NCI-H2081 (cell line): ENCODE measurements at places on chromosomes 3 and 15.

- DNase-seq, result no peak
Observed at GRCh38 chr15:67843092-67843501, 3.3 kb upstream of the RNU6-1 start.

DNA sequence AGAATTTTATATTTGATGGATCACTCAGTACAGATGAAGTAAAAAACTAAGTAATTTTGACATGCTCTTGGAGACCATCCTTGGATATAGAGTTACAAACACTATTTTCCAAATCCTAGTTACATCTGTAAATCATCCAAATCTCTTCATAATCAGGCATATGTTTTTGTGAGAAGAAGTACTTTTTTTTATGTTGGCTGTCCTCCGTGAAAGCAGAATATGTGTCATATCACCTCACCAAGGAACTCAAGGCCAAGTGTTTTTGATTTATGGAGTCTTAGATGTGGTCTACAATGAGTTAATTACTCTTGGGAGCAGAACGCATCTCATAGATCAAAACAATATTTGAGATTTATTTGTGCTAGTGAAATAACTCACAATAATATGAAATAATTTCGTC is 416.5 kb upstream of the TGFBR2 start:
- no peak for DNase-seq

- no peak for DNase-seq
Observed at GRCh38 chr3:140085001-140085400, 150.0 kb downstream of the CLSTN2 start.

DNA sequence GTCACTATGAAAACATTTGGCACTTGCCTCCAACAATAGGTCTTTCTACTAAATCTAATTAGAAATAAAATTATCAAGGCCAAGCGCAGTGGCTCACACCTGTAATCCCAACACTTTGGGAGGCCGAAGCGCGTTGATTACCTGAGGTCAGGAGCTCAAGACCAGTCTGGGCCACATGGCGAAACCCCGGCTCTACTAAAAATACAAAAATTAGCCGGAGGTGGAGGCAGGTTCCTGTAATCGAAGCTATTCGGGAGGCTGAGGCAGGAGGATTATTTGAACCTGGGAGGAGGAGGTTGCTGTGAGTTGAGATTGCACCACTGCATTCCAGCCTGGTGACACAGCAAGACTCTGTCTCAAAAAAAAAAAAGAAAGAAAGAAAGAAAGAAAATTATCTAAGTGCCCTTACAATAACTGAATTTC is 1.6 kb upstream of the PLD1 start:
- DNase-seq, result no peak

- peak; percentile 32 for DNase-seq
Observed at GRCh38 chr3:100401674-100402041, 319 bp downstream of the LNP1 start.

- DNase-seq, result no peak
Observed at GRCh38 chr3:106366352-106366751, 497.5 kb upstream of the CBLB start.

GRCh38 chr3:131555456-131555855 is 52.7 kb upstream of the MRPL3 start:
- DNase-seq, result no peak

GRCh38 chr3:168707900-168708299 is 612.2 kb upstream of the GOLIM4 start:
- DNase-seq, result no peak

DNA sequence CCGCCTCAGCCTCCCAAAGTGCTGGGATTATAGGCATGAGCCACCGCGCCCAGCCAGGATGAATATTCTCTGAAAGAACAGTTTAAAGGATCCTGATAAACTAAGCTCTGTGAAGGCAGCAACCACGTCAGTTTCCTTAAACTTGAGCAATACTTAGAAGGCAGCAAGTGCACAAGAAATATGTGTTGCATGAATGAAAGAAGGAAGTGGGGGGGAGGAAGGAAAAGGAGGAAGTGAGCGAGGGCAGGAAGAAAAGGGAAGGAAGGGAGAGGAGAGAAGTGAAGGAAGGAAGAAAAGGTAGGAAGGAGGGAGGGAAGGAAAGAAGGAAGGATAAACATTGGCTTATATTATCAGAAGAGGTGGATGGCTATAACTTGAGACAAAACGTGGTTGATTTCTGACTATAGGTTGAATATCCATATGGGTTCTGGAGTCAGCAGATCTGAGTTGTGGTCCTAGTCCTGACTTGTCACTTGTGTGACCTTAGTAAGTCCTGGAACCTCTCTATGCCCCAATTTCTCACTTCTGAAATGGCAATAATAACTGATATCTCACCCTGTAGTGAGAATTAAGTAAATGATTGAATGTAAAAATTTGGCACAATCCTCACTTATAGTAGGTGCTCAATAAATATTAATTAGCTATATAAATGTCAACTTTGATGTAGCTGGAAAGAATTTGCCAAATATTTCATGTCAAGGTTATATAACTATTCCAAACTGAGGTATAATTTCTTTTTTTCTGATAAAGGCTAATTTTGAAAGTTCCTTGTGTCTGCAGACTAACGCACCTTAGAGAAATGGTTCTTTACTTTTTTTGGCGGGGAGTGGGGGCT is 12.0 kb upstream of the SEMA4B start:
- DNase-seq, result no peak

DNA sequence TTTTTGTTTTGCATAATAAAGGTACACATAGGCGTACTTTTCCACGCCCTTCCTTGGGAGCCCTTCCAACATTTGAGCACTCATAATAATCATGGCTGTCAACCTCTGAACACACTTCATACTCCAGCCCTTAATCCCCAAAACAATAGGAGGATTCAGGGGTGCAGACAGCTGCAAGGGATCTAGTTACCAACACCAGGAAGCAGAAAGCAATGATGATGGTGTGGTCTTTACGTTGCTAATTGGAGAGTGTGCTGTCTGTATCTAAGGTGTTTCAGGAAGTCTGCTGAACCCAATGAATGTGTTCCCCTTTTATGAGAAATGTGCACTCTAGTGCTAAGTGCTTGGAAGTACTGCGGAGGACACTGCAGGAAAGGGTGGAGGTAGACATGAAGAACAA is 60.3 kb upstream of the PDZRN3 start:
- peak; percentile 70 for DNase-seq

DNA sequence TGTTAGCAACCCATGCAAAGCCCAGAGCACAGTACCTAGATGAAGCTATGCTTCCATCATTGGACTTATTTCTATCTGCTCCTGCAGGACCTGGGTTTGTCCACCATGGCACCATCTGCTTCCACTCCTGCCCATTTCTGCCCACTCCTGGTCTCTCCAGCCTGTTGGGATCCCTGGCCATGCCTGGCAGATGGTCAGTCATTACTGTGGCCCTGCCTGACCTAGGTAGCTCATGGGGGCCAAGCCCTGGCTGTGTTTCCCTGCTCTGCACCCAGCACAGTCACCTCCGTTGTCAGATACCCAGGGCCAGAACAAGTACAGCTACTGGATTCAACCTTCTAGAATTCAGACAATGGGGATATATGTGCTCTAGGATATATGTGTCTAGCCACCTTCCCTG is 185.8 kb upstream of the TLE3 start:
- DNase-seq, result no peak

GRCh38 chr3:23574822-23575315 is 230.9 kb upstream of the UBE2E1 start:
- DNase-seq, result no peak

GRCh38 chr3:128076483-128077201 is 24.4 kb downstream of the SEC61A1 start:
- DNase-seq, result no peak

DNA sequence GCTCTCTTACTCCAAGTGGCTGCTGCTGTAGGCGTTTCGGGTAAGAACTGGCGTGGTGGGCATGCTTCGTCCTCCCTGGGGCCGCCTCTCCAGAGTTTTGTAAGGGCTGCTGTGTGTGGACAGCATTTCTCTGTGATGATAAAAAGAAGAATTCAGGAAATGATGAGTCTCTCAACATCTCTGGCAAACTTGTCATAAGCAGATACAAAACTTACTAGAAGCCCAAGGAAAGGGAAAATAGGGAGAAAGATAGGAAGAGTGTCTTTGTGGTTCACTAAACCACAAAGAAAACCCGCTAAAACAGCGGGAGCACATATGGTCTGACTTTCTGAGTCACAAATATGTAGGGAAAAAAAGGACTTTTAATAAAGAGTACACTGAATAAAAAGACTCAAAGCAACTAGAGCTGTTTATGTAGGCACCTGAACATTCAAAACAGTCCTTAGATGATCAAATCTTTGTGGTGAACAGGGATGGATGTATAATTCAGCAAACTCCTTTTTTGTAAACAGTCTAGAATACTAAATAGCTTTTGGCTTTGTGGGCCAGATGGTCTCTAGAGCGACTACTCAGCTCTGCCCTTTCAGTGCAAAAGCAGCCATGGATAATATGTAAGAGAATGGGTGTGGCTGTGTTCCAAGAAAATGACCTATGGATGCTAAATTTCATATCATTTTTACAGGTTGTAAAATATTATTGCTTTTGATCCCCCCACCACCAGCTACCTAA is 60.4 kb upstream of the LMOD3 start:
- no peak for DNase-seq

- no peak for DNase-seq
Observed at GRCh38 chr15:100715571-100716455, 113.4 kb downstream of the ASB7 start.

- peak; percentile 53 for DNase-seq
Observed at GRCh38 chr15:70494852-70495571, 268.3 kb downstream of the UACA start.

- DNase-seq, result no peak
Observed at GRCh38 chr15:89167267-89168176, 53.9 kb downstream of the RLBP1 start.

GRCh38 chr3:128559486-128560225 is 66.7 kb upstream of the GATA2 start:
- DNase-seq, result peak; percentile 33

GRCh38 chr3:58176827-58177489 is 33.8 kb downstream of the DNASE1L3 start:
- DNase-seq, result no peak

DNA sequence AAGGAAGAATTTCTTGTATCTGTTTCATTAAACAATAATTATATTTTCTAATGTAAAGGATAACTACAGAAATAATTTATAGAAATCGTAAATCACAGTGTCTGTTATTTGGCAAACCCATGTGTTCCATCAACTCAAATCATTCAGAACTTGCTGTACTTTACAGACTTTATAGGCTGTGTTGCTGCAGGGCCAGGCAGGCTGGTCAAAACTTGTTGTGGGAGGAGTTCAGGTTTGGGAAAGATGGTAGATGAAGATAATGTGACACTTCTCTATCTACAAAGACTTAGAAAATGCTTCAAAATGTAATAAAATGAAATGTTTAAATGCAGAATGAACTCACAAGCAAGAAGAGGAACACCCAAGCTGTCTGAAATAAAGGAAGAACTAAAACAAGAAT is 183.4 kb downstream of the SEMA6D start:
- DNase-seq, result no peak

GRCh38 chr3:29099296-29099695 is 181.6 kb upstream of the RBMS3 start:
- no peak for DNase-seq

DNA sequence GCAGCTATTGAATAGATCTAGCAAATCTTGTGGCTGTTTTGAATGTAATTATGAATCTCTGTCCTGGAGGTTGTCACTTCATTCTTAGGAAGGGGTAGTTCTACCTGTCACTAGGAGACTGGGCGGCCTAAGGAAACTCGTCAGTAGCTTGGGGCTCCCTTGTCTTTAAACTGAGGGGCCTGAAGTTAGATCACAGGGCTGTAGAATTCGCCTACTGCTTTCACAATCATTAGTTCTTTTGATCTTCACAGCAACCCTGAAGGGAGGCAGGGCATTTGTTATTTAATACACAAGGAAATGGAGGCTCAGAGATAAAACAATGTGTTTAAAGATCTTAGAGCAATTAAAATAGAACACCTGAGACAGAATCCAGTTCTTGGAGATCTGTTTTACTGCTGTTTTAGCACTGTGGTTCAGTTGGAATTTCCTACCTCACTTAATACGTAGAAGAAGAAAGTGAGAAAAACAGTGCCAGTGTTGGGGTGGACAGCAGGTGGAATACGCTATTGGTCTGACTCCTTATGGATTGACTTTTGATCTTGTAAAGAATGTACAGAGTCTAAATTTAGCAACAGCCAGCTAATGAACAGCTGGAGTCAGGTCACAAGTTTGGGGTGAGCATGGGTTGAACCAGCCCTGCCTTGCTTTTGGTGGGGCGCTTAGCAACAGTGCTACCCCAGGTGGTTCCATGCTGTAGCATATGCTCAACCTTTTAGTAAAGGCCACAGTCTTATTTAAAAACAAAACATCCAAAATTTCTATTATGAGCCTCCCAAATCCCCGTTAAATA is 71.4 kb upstream of the BHLHE40 start:
- no peak for DNase-seq

DNA sequence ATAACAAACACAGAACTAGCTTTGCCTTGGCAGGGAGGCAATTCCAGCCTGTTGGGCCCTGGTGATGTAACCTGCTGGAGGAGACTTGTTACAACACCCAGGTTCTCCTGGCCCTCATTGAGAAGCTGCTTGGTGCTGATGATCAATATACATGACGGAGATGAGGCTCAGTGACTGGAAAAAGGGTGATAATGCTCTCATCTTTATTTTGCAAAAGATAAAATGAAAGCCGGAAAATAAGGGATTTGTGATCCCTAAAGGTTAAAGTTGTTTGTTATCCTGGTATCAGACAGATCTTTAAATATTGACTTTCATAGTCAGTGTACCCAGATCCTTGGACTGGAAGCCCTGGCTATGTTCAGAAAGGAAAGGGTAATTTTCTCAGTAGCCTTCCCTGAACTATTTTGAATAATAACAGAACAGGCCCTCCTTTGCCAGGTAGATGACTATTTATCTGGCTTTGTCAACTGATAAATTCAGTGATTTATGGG is 118.9 kb upstream of the MEIS2 start:
- DNase-seq, result no peak

DNA sequence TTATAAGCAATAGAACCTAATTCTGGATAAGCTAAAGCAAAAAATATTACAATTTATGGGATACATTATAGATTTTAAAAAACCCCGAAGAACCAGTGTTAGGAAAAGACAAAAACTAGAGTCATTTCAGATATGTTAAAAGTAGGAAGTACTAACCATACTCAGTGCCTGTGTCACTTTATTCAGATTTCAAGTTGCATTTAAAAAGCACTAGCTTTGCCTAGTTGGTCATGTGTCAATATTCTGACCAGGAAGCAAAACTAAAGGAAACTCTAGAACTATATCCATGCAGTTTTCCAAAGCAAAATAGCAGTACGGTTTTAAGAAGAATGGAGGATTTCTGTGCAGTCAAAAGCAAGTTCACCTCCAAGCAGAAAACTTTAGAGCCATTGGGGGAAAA is 88.4 kb downstream of the RAP2B start:
- DNase-seq, result no peak

DNA sequence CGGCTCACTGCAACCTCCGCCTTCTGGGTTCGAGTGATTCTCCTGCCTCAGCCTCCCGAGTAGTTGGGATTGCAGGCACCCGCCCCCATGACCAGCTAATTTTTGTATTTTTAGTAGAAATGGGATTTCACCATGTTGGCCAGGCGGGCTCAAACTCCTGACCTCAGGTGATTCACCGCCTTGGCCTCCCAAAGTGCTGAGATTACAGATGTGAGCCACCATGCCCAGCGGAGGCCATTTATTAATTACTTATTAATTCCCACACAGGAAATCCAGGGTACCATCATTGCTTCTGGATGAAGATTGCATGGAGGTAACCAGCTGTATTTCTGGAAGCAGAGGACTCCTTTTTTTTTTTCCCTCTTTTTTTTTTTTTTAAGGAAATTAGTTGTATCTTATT is 37.8 kb downstream of the MAP4 start:
- DNase-seq, result no peak
